Mesothelial cell of epicardium (in vitro differentiated cells): ENCODE measurements at places on chromosomes 3 and 15. TPM values are rescaled to one million over a fixed set of nuclear protein-coding genes. Genes with fewer than 3 reads are reported as not detected.
A peak's percentile ranks its signal among the peaks of the same experiment; 100 is the strongest.

GRCh38 chr3:45603226-45603625, 8.7 kb downstream of the LIMD1 start:
- H3K27me3 ChIP-seq = no peaks in the 10 kb centered on the region
- no peak overlapping the region for H3K4me3 ChIP-seq
- H3K36me3 ChIP-seq = peaks cover 3% of the 10 kb centered on the region
- no peak overlapping the region for H3K27ac ChIP-seq
- peaks cover 16% of the 10 kb centered on the region for H3K4me1 ChIP-seq

- H3K4me3 ChIP-seq = no peak overlapping the region
- DNase-seq = no peak
- H3K36me3 ChIP-seq = peaks cover 7% of the 10 kb centered on the region
- H3K27ac ChIP-seq = no peak overlapping the region
- H3K27me3 ChIP-seq = no peaks in the 10 kb centered on the region
- peaks cover 18% of the 10 kb centered on the region for H3K4me1 ChIP-seq
Observed at GRCh38 chr3:32452009-32452408, 50.6 kb downstream of the CMTM6 start.

- no peak overlapping the region for H3K27ac ChIP-seq
- H3K4me3 ChIP-seq = no peak overlapping the region
- no peaks in the 10 kb centered on the region for H3K4me1 ChIP-seq
- H3K27me3 ChIP-seq = no peaks in the 10 kb centered on the region
Observed at GRCh38 chr3:53223541-53223966, 32.3 kb downstream of the TKT start.

- H3K36me3 ChIP-seq = no peaks in the 10 kb centered on the region
- no peak overlapping the region for H3K27ac ChIP-seq
- H3K4me3 ChIP-seq = no peak overlapping the region
- H3K27me3 ChIP-seq = no peaks in the 10 kb centered on the region
- H3K4me1 ChIP-seq = peaks cover 8% of the 10 kb centered on the region
- DNase-seq = no peak
Observed at GRCh38 chr3:115687721-115688120, 64.4 kb downstream of the GAP43 start.

- no peaks in the 10 kb centered on the region for H3K36me3 ChIP-seq
- peaks cover 12% of the 10 kb centered on the region for H3K4me1 ChIP-seq
- peak overlapping the region; percentile 65 for H3K27ac ChIP-seq
Observed at GRCh38 chr15:87764461-87765240, 491.9 kb downstream of the NTRK3 start.

- no peak overlapping the region for H3K4me3 ChIP-seq
- H3K4me1 ChIP-seq = peaks cover 5% of the 10 kb centered on the region
- no peak overlapping the region for H3K27ac ChIP-seq
Observed at GRCh38 chr3:72041511-72041910, 256.6 kb upstream of the PROK2 start.

DNA sequence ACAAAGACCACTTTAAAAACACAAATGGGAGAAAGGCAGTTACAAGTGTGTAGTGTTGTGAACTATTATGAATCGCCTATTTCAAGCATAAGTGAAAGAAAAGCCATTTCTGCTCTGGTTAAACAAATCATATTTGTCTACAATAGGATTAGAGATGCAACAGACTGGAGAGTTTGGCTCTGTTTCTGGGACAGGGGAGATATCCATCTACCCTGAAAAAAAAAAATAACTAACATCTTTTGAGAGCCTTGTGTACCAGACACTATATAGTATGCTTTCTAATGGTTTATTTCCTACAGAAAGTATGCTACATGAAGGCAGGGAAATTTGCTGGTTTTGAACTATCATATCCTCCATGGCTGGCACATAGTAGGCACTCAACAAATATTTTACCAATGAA, 106.7 kb upstream of the FHIT start:
- peaks cover 13% of the 10 kb centered on the region for H3K4me1 ChIP-seq
- H3K36me3 ChIP-seq = peaks cover 5% of the 10 kb centered on the region
- H3K27ac ChIP-seq = no peak overlapping the region
- no peak overlapping the region for H3K4me3 ChIP-seq

DNA sequence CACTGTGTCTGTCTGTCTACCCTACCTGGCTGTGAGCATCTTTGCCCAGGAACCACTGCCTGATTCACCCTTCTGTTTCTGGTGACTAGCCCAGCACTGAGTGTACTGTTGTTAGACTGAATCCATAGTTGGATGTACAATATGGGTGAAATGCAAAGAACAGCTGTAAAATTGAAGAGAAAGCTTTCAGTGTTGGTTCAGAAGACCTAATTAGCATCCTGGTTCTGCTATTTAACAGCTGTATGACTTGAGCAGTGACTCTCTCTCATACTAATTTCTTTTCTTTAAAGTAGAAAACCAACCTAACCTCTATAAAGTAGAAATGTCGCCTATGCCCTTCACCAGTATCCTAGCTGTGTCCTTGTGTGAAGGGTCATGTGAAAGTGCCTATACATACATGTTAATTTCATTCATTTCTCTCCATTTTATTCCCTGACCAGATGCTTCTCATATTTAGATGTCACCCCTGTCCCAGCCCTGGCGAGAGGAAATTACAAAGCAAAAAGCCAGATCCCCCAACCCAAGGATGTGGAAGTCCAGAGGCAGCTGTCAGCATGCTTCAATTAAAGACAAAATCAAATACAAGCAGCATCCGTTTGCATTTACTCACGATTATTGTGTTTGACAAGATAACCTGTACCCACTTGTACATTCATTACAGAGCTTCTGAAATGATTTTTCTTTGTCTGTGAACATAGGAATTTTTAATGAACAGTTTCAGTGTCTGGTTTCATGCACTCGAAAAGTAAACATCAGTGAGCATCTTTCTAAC, 305.7 kb upstream of the ICE2 start:
- peaks cover 54% of the 10 kb centered on the region for H3K27me3 ChIP-seq
- H3K27ac ChIP-seq = no peak overlapping the region

DNA sequence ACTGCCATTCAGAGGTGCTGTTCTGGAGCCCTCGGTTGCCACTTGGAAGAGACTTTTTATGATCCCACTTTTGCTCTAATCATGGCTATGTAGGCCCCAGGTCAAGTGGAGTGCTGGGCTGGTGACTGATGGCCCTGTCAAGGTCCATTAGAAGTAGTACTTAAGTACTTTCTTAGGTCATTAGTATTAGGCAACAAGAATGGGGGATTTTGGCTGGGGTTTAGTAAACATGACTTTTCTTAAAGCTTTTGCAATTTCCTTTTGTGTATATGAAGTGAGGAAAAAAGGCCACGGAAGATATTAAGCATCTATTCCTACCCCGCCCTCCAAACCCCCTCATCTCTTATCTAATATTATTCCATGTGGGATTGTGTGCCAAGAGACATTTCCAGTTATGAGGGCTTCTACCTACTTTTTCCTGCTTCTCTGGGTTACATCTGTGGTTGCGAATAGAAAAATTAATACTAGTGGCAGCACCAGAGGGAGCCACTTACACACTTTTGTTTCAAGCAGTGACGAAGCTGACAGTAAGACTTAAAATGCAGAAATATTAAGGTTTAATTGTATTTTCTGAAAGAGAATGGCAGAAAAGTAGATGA, 13.9 kb downstream of the NLGN1 start:
- H3K4me1 ChIP-seq = peaks cover 22% of the 10 kb centered on the region
- H3K4me3 ChIP-seq = no peak overlapping the region
- H3K27me3 ChIP-seq = no peaks in the 10 kb centered on the region
- DNase-seq = no peak
- H3K27ac ChIP-seq = no peak overlapping the region

GRCh38 chr15:89460048-89460447, 36.3 kb downstream of the RHCG start:
- no peak for DNase-seq
- H3K4me1 ChIP-seq = no peaks in the 10 kb centered on the region
- H3K27me3 ChIP-seq = peaks cover 25% of the 10 kb centered on the region
- H3K4me3 ChIP-seq = no peak overlapping the region

- no peak for DNase-seq
- no peak overlapping the region for H3K4me3 ChIP-seq
- no peaks in the 10 kb centered on the region for H3K36me3 ChIP-seq
- H3K27ac ChIP-seq = no peak overlapping the region
- H3K27me3 ChIP-seq = no peaks in the 10 kb centered on the region
Observed at GRCh38 chr3:77160931-77161497, 121.1 kb downstream of the ROBO2 start.

GPR156 gene
- total RNA-seq = 11.4 to 11.8 TPM (median 11.7 TPM) in 3 replicates

FGF7 gene
- 5.7 to 8.7 TPM (median 7.9 TPM) in 3 replicates for total RNA-seq

GPX1 gene
- total RNA-seq = 97.9 to 108 TPM (median 98.7 TPM) in 3 replicates
